ENCODE measurements at places on chromosomes 2 and 18. TPM values are rescaled to one million over a fixed set of nuclear protein-coding genes. Genes with fewer than 3 reads are reported as not detected.

The CCDC142 gene
- total RNA-seq, result 15.8 TPM

The SLC8A1 gene
- not detected for total RNA-seq

The SLC66A3 gene
- total RNA-seq, result 26.9 TPM

The NEU4 gene
- total RNA-seq, result 3.8 TPM

The ST8SIA3 gene
- not detected for total RNA-seq

The SCN3A gene
- total RNA-seq, result not detected

The CRYBA2 gene
- not detected for total RNA-seq

The ZBTB7C gene
- total RNA-seq, result not detected

The KIF1A gene
- total RNA-seq, result not detected

The CRYGC gene
- not detected for total RNA-seq

GRCh38 chr2:42971381-42971780 is 179.0 kb upstream of the HAAO start:
- DNase-seq, result no peak

GRCh38 chr2:204533629-204534370 is 11.5 kb upstream of the PARD3B start:
- DNase-seq, result no peak

GRCh38 chr2:42495611-42496010 is 1.8 kb upstream of the KCNG3 start:
- no peak for DNase-seq

- no peak for DNase-seq
Observed at GRCh38 chr2:112692495-112692911, 28.3 kb upstream of the NT5DC4 start.

DNA sequence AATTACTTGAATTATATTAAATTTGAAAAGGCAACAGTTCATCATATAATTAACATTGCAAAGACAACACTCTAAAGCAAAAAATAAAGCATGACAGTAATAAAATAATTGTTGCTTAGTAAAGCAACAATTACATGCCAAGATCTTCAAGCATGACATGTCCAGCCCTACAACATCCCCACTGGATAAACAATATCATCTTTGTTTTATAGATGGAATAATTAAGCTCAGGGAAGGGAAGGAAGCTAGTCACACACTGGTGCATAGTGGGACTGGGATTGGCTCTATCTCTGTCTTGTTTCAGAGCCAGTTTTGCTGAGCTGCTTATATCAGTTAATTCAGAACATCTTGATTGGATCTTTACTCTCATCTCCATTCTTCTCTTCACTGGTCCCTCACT is 49.9 kb upstream of the PARD3B start:
- DNase-seq, result no peak

DNA sequence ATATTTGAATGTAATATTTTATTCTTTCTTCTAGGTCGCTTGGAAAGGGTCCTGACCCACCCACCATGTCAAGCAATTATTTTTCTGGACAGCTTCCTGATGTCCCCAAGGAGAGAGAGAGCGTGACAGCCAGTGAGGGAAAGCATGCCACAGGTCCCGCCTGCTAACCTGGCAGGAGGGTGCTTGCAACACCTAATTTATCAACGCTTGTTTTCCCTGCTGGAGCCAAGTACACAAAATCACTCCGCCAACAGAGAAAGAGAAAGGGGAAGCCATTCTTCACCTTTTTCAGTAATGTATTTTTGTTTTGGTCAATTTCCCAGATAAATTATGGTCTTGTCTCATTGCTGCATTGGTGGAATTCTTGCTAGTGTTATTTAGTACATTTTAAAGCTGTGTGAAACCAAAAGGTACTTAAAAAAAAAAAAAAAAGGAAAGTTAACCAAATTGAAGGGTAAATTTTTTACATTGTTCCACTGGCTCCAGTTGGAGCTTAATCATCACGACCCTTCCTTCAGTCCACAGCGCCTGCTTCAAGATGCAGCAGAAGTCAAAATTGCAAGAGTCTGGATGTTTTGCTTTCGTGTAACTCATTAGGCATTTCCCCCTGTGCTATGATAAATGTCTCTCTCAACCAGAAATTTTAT is 88.5 kb upstream of the COPS8 start:
- DNase-seq, result no peak

- DNase-seq, result no peak
Observed at GRCh38 chr2:166154685-166155338, 27.0 kb upstream of the SCN1A start.

DNA sequence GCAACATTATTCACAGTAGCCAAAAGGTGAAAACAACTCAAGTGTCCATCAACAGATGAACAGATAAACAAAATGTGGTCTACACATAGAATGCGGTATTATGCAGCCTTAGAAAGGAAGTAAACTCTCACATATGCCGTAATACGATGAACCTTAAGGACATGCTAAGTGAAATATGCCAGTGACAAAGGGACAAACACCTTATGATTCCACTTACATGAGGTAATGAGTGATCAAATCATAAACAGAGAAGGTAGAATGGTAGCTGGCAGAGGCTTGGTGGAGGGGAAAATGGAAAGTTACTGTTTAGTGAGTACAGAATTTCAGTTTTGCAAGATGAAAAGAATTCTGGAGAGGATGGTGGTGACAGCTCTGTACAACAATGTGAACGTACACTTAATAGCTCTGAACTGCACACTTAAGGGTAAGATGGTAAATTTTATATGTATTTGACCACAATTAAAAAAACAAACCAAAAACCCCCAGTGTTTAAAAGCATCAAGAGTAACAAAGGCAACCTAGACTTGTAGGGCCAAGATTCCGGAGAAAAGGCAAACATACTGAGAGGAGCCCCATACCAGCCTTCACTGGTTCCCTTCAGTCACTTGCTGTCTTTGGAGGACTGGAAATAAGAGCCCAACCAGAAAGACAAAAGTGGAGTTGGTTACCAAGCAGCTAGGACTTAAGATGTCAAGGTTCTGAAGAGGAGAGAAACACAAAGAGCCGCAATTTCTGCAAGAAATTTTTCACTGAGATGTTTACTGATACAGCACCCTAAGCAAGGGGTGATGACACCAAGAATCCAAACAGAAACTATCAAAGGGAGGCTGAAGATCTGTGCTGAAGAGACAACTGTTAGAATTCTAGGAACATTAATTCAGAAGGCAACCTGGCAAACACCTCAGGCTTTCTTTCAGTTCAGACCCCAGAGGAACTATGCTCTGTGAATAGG is 61.3 kb downstream of the CUL3 start:
- DNase-seq, result no peak

DNA sequence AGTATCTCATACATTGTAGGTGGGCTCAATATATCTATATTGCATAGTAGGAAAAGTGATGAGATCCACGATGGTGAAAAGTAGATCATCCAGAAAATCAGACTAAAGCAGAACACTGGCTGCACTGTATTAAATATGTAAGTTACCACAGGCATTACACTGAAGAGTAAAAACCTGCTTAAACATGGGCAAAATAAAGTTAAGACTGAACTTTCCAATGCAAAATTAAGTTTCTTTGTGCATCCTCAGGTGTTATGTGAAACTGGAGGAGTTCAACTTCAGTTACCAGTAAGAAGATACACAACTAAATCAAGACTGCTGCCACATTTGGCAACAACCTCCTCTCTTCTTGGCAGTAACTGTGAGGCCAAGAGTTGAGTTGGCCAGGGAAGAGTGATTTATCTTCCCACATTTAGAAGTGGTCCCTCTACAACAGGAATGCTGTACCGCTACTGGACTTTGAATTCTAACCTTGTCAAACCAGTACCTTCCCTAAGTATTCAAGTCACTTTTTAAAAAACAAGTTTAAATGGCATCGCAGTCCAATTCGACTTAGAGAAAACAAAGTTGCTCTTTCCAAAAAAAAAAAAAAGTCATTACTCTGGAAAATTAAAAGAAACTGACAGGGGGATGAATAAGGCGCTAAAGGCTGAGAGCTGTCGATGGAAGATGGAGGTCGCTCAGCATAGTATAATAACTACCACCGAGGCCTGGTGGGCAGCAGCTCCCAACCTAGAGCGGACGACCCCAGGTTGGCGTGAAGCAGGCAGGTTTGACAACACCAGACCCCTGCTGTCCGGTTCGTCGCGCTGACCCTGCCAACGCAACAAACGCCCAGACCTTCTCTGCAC is 1.1 kb downstream of the MAP4K3 start:
- no peak for DNase-seq

- DNase-seq, result no peak
Observed at GRCh38 chr2:149586898-149587219, 716 bp downstream of the MMADHC start.

All from CD4-positive, CD25-positive, alpha-beta regulatory T cell (primary cell).